ENCODE measurements at places on chromosomes 6 and 20.

DNA sequence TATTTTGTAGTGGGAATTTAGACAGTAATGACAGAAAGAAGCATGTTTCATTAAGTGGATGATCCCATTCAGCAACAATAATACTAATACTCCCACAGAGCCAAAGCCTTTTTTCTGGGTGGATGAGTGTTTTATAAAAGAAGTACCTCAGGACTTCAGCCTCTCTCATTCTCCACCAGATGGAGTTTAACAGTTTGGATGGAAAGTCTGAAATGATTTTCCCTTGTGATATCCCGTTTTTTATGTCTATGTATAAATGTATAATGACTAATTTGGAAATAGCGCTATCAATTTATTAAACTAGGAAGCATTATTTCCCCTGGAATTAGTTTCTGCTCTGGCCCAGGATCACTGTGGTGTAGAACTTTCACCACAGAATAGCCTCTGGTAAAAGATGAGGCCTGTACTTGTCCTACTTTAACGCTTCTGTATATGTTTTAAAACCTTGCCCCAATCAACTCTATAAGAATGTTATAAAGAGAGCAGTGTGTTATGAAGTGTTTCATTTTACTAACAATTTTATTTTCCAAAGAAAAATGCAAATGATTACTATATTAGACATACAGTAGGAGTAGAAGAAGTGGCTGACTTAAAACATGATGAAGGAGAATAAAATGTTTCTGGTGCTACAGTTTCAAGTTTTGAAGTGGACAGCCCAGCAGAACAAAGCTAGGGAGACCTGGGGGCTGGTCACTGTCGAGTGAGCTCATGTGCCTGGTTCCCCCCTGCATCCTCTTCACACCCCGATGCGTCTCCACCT lies 135.6 kb downstream of the HIVEP1 start:
- no peak for DNase-seq

DNA sequence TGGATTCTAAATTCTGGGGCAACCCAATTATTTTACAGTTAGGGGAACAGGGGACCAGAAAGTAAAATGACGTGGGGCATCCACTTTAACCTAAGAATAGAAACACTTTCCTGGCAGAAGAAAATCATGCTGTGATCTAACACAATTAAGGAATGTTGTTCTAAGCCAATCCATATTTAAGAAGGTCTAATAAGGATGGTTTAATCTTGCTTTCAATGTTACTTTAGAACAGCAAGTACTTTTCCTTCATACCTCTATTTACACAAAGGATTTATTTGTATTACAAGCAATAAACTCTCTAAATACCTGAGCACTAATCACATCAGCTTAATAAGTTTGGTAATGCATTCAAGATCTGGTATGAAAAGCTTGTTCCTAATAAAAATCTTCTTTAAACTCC lies 32.4 kb downstream of the SLC2A12 start:
- DNase-seq: no peak

DNA sequence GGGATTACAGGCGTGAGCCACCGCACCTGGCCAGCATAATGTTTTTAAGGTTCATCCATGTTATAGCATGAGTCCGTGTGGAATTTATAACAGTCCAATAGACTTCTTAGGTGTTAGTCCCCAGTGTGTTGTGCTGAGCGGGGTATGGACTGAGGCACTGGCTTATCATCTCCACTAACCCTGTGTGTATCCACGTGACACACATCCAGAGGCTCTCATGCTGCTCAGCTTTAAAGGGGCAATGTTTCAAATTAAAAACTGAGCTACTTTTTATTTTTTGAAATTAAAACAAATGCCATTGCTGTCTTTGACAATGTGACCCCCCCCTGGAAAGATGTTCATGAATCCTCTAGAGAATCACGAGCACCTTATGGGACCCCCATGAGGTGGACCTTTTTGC lies 54.3 kb upstream of the TRERF1 start:
- no peak for DNase-seq

DNA sequence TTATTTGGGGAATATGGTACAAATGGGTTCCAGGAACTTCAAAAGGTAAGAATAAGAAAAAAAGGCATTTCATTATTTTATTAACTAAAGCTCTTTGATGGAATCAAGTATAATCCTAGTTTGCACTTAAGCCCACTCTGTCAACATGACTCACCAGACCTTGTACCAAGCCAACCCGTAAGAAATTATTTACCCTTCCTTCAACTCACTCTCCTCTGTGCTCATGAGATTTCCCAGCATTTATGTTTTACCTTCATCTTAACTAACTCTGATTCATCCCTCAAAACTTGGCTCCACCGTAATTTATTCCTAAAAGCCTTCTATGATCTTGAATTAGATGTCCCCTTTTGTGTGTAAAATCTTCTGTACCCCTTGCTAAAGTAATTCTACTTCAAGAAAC lies 308.7 kb downstream of the PKHD1 start:
- DNase-seq: no peak

DNA sequence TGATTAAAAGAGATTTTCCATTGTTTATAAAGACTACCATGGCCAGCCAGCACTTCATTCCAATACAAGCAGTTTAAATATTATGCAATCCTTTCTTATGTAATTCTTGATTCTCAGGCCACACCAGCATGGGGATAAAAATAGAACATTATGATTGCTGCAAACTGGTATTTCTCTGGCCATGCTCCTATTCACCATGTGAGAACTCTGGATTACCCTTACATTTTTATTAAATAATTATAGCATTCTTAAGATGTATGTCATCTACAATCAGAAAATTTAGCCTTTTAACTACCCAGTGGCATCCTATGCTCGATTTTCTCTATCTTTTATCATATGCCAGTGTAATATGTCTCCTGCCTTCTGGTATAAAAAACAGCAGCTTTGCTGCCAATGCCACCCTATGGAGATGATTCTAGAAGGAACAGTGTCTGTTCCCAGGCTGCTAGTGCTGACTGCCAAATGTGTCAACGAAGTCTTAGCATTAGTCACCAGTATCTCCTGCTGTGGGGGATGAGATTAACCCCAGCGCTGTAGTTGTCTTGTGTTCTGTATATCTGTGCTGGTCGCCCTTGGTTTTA lies 501.4 kb downstream of the BCKDHB start:
- DNase-seq: no peak

- no peak for DNase-seq
Measured at GRCh38 chr20:64121586-64121985, 14.2 kb upstream of the NPBWR2 start.

GRCh38 chr6:3776881-3777507 lies 25.5 kb upstream of the PXDC1 start:
- DNase-seq: no peak

DNA sequence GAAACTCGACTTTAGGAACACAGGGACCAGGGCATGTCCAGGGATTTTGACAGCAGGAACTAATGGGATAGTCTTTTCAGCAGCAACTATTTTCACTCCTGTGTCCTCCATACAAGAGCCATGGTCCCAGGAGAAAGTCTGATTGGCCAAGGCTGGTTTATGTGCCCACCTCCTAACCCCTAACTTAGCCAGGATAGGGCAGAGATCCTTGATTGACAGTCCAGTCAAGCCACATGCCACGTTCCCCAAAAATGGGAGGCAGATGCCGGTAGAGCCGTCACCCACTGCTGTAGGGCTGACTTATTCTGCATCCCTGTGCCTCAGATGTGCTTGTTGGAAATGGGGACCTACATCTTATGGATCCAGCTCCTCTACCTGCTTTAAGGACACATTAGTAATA lies 22.3 kb downstream of the SLC2A10 start:
- DNase-seq: no peak

GRCh38 chr20:62550087-62550632 lies 74.4 kb upstream of the GATA5 start:
- DNase-seq: no peak

DNA sequence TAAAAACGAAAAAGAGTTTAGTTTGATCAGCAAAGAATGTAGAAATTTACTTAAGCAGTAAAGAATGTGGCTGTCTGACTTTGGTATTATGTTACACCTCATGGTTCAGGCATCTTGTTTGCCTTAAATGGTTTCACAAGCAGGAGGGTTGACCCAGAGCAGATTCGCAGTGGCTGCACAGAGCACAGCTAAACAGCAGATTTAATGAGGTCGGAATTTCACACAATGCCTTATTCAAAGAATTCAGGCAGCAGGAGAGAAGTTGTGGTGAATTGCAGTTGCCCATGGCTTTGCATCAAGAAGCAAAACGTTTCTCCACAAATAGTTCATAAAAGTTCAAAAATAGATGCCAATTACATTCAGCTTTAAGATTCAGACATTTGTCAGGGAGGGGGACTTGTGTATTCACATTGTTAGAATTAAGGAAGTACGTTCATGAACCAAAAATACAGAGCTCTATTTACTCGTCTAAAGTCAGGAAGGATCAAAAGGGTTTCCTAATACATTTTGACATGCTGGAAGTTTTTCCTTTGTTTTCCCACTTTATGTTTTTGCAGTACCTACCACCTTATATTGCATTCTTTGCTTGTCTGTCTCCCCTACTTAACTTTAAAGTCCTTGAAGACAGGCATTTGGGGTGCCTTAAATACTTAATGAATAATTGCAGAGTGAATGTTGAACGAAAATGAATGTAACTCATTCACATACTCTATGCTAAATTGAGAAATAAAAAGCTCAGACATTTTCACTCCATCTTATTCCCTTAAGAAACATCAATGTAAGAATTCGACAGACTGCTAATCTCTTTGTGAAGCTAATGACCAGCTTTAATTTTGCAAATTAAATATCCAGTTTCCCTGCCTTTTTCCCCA lies 1163.6 kb upstream of the CITED2 start:
- DNase-seq: no peak

DNA sequence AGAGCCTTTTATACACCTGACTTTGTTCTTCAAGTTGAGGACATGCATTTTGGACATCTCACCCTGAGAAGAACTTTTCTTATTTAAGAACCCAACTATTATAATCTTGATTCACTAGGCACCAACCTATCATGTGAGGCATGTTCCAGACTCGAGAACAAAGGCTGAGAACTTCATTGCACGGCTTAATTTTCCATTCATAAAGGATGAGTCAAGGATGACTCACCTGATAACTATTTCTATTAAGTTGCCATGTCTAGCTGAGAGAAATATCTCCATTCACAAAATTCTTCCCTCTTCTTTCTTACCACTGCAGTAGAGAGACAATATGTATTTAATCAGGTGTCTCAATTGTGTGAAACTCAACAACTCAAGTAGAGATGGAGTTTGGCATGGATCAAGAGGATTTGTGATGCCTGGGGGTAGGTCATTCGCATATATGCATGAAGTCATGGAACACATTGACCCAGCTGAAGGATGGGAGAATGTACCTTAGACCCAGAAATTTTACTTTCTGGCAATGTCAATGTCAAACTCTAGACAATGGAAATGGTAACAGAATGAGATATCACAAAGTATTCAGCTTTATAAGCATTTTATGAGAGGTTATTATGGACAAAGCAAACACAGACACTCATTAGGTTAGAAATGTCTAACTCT lies 208.7 kb upstream of the PRND start:
- no peak for DNase-seq

GRCh38 chr6:73395875-73396274 lies 1.2 kb downstream of the DDX43 start:
- no peak for DNase-seq

GRCh38 chr6:121609281-121609680 lies 173.8 kb downstream of the GJA1 start:
- no peak for DNase-seq

DNA sequence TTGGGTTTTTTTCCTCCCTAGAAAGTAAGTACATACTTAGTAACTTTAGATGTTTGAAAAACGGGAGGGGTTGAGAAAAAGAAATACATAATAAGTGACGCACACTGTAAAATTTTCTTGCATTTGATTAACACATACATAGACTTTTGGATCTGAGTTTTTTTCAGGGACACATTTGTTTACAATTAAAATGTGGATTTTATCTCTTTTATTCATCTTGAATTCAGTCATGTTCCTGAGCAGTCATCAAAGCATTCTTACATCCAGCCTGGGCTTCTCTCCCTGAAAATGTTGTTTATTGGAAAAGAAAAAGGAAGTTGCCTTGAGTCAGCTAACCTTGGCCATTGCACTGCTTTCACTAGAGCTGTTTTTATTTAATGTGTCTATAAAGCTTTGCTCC lies 8.7 kb upstream of the RPP40 start:
- no peak for DNase-seq

DNA sequence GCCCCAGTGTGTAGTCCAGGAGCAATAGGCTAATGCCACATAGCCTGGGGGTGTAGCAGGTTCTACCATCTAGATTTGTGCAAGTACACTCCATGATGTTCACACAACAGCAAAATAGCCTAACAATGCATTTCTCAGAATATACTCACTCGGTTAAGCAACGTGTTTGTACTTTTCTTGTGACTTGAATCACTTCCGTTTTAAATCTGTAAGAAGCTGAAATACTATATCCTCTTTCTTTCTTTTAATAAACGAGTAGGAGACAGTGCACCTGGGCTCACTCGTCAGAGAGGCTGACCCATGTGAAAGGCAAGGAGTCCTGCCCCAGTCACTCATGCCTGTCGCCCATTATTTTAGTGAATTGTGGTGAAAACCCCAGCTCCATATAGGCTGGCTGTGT lies 201.6 kb downstream of the FOXA2 start:
- no peak for DNase-seq

- DNase-seq: no peak
Measured at GRCh38 chr6:157961153-157961831, 20.4 kb upstream of the SYNJ2 start.

DNA sequence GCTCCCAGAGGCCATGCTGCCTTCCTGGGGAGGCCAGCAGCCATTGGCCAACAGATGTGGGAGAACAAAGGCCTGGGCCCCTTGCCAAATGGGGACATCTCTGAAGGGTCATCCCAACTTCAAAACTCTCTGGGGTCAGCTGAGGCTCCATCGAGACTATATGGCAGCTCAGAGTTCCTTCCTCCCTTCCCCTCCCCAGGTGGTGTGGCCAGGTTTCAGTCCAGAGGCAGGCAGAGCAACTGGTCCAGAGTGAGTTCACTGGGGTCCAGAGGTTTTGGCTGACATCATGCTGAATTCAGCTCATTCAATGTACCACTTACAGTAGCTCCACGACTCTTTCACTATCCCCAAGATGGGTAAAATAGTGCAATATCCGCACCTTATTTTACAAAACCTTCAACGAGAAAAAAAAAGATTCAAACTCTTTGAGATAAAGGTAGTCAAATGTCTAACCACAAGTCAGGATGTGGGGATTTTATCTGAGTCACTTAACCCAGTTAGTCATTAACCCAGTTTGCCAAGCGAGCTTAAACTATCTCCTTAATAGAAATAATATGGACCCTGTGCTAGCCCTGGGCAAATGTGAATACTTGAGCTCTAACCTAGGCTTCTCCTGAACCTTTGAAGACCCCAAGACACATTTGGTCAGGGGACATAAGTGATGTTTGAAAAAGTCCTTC lies 108.4 kb upstream of the PLEKHG1 start:
- no peak for DNase-seq

GRCh38 chr20:1266167-1266973 lies at the start of gene SNPH:
SNPH (plus strand) TSS chr20:1266294; CDS start chr20:1296240, 29,946 bp downstream.
- DNase-seq: no peak

GRCh38 chr6:160996131-160996601 lies 4.6 kb downstream of the MAP3K4 start:
- DNase-seq: no peak
